WTC11 (cell line): ENCODE measurements at places on chromosomes 7 and 10. TPM values are rescaled to one million over a fixed set of nuclear protein-coding genes. Genes with fewer than 3 reads are reported as not detected.

- no peaks in the 10 kb centered on the region for H3K36me3 ChIP-seq
- no peak overlapping the region for H3K27ac ChIP-seq
- no peaks in the 10 kb centered on the region for H3K27me3 ChIP-seq
- no peak for DNase-seq
- peaks cover 10% of the 10 kb centered on the region for H3K4me1 ChIP-seq
Observed at GRCh38 chr7:90455163-90456030, 14.0 kb upstream of the PTTG1IP2 start.

DNA sequence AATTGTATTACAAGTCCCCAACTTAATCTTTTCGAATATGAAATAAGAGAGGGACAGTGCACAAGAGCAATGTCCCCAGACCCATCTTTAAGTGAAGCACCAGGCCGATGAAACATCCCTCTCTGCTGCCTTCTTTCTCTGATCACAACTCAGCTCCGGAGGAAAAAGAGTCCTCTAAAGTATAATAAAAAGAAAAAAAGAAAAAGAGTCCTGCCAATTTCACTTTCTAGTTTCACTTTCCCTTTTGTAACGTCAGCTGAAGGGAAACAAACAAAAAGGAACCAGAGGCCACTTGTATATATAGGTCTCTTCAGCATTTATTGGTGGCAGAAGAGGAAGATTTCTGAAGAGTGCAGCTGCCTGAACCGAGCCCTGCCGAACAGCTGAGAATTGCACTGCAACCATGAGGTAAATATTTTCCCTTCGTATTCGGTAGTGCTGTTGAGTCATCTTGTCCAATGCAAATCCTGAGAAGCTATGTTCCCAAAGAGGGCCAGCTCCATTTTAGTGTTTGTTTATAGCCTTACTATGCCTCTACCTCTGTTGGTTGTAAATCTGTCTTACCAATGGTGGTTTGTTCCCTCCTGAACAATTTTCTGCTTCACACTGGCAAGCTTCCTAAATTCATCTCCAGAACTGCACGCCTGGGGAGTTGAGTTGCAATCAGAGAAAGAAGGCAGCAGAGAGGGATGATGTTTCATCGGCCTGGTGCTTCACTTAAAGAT lies at the start of gene IFIT2:
Gene IFIT2 (plus strand): TSS at position 326 of the 725 bp plus-strand sequence. CDS start 78 bp downstream, at position 404.
- H3K4me3 ChIP-seq: no peak within 1 kb of the TSS
- H3K27ac ChIP-seq: 0 out of 2 replicates have a peak within 1 kb of the TSS, but pooled peaks have one; percentile 39
- H3K36me3 ChIP-seq: no peaks in the 10 kb centered on the region
- DNase-seq: no peak
- peaks cover 16% of the 10 kb centered on the region for H3K4me1 ChIP-seq

GRCh38 chr7:158362001-158362400 lies 225.6 kb downstream of the PTPRN2 start:
- H3K27me3 ChIP-seq: peaks cover 3% of the 10 kb centered on the region
- H3K27ac ChIP-seq: no peak overlapping the region
- no peaks in the 10 kb centered on the region for H3K36me3 ChIP-seq
- no peak overlapping the region for H3K4me3 ChIP-seq
- H3K4me1 ChIP-seq: no peaks in the 10 kb centered on the region
- no peak for DNase-seq

DNA sequence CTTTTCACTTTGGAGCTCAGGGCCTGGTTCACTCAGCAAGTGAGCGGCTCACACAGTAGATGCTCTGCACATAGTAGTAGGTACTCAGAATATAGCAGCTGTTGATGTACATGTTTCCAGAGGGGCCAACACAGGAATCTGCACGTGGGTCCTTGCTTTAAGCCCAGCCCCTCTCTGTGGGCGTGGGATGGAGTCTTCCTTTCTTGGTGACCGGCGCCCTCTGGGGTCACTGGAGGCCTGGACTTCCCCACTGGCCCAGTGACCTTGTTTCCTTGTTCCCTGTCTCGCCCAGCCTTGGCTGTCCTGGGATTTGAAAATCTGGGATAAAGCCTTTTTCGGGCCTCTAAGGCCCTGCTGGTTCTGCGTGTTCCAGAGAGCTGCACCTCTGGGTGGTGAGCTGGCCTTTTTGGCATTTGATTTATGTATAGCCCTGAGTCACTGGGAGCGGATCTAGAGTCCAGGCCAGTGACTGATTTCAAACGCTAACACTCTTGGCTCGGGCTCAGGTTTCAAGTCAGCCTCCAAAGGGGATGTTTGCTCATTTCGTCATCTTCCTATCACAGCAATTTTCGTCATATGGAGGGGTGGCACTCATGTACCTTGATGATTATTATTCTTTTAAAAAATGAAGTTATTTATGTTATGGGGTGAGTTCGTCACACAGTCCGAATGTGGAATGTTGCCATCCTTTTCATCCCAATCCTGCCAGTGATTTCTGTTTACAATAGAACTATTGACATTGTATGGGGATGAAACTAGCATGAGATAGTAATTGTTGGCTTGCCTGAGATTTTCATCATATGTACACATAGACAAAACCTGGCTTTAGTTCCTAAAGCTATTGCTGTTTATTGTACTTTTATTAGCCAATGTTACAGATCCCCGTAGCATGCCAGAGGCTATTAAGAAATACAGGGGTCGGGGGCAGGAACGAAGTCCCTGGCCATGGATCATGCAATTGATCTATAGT lies 65.5 kb downstream of the CUX1 start:
- peak; percentile 42 for DNase-seq
- H3K36me3 ChIP-seq: no peaks in the 10 kb centered on the region
- peak overlapping the region; percentile 56 for H3K27ac ChIP-seq
- no peaks in the 10 kb centered on the region for H3K27me3 ChIP-seq

GRCh38 chr10:60410970-60411369 lies 21.3 kb upstream of the ANK3 start:
- no peak overlapping the region for H3K27ac ChIP-seq
- peaks cover 1% of the 10 kb centered on the region; the same call in 1 of the 2 replicates for H3K27me3 ChIP-seq
- DNase-seq: no peak
- no peak overlapping the region for H3K4me3 ChIP-seq
- no peaks in the 10 kb centered on the region for H3K36me3 ChIP-seq
- H3K4me1 ChIP-seq: peaks cover 14% of the 10 kb centered on the region

ICA1 gene
- 31.2 to 36.8 TPM (median 33.4 TPM) in 3 replicates for total RNA-seq

GRCh38 chr7:1455241-1455939 lies 3.9 kb downstream of the MICALL2 start:
- H3K4me1 ChIP-seq: peaks cover 4% of the 10 kb centered on the region
- DNase-seq: no peak
- H3K36me3 ChIP-seq: no peaks in the 10 kb centered on the region
- H3K4me3 ChIP-seq: no peak overlapping the region
- no peak overlapping the region for H3K27ac ChIP-seq
- H3K27me3 ChIP-seq: no peaks in the 10 kb centered on the region

DNA sequence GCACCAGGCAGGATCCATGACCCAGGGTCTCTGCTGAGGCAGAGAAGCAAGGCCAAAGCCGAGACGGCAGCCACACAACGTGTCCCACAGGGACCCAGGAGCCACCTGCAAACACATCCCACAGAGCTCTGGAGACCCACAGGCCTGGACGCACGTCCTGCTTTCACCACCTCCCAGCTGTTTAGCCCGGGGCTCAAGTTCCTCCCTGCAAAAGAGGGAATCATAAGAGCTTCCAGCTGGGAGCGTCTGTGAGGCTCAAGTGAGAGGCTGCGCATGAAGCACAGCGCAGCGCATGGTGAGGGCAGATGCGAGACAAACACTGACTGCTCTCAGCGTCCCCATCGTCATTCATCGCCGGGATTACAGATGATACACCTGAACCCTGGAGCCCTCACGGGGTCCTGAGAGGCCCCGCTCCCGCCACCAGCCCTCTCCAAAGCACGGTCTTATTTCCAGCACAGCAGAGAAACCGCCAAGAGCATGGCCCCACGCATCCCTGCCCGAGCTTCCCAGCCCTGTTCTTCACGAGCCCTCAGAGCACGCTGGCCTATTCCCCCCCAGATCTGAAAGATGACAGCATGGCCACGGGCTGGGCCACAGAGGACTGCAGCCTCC lies 88.7 kb downstream of the MAD1L1 start:
- H3K27ac ChIP-seq: no peak overlapping the region
- peaks cover 7% of the 10 kb centered on the region for H3K4me1 ChIP-seq
- no peak overlapping the region for H3K4me3 ChIP-seq
- H3K36me3 ChIP-seq: peaks cover 15% of the 10 kb centered on the region

TAS2R4 gene
- 0.41 to 1.1 TPM (median 0.72 TPM) in 3 replicates for total RNA-seq

DNA sequence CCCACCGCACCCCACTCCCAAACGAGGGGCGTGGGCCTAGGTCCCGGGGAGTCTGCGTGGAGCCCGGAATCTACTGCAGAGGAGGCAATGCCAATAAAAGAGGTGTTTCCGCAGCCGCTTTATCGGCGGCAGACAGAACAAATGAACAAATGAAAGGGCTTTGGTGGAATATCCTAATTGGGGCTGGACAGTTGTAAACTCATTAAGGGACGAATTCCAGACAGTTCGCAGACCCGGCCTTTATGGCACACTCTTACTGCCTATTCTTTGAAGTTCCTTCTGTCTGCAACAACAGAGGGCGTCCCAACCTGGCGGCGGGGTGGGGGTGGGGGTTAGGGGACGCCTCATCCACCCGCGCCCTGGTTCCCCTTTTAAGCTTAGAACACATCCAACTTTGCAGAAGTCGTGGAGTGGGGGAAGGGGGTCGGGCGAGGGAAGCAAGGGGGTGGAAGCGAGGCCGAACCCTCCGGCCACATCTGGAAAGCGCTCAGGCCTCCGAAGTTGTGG lies 4.1 kb downstream of the HOXA9 start:
- peaks cover 11% of the 10 kb centered on the region for H3K4me1 ChIP-seq
- H3K36me3 ChIP-seq: no peaks in the 10 kb centered on the region
- H3K27me3 ChIP-seq: peaks cover 100% of the 10 kb centered on the region
- no peak for DNase-seq
- peak overlapping the region; percentile 29 for H3K4me3 ChIP-seq

GLI3 gene
- total RNA-seq: 41.0 to 46.2 TPM (median 42.1 TPM) in 3 replicates

AMPH gene
- total RNA-seq: 8.9 to 10.0 TPM (median 9.0 TPM) in 3 replicates

TMEM140 gene
- total RNA-seq: 0.11 to 0.14 TPM in 2 of 3 replicates, not detected in the other

DNA sequence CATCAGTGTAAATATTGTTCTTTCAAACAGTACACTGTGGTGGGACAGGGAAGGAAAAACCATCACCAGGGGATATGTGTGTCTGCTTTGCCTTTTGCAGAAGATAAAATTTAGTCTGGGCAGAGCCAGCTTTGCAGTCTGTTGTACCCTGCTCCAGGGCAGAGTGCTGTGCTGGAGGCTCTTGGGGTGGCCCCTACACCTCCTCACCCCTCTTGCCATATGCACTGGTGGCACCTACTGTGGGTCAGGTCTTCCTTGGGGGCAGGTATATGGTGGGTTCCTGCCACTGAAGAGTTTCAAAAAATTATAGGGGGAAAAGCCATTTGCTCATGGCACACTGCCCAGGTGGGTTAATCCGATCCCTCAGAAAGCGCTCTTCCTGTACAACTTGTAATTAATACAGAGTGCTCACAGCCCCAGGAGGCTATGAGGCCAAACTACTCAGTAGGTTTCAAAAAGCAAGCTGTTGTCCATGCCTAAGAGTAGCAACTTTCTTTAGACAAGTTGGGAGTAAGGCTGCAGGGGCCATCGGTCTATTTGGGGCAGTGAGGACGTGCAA lies 112.7 kb upstream of the BMPER start:
- no peak for DNase-seq
- peaks cover 27% of the 10 kb centered on the region for H3K4me1 ChIP-seq
- peaks cover 7% of the 10 kb centered on the region for H3K36me3 ChIP-seq
- no peak overlapping the region for H3K4me3 ChIP-seq
- no peaks in the 10 kb centered on the region for H3K27me3 ChIP-seq
- no peak overlapping the region for H3K27ac ChIP-seq

GPR146 gene
- total RNA-seq: 0.87 to 1.1 TPM (median 0.92 TPM) in 3 replicates

DNA sequence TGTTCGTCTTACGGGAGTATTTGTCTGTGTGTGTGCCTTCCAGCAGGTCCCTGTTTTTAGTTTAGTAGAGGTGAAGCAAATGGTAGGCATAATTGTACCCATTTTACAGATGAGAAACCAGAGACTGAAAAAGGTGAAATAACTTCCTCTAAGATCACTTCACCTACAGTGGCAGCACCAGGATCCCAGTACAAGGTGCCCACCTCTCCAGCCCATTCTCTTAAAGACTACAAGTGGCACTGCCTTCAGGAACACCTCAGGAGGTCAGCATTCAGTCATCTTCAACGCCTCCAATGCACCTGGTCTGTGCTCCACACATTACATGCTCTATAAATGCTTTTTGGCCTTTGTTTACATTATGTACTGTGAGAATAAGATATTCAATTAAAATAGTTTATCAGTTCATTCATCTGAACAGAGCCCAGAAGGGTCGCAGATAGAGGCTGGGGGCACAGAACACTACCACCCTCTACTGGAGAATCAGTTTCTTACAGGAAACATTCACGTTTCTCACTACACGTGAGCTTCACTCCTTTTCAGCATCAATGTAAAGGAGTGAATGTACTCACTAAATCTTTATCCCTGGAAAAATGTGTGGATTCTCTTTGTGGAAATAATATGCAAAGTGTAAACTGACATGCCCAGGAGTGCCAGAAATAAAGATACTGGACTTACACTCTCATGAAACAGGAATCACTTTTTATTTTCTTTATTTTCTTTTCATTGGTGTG lies 45.5 kb upstream of the ABLIM1 start:
- no peak for DNase-seq
- peaks cover 3% of the 10 kb centered on the region for H3K27me3 ChIP-seq
- peaks cover 6% of the 10 kb centered on the region; the same call in 1 of the 2 replicates for H3K4me1 ChIP-seq
- H3K27ac ChIP-seq: no peak overlapping the region
